ENCODE measurements at places on chromosomes 11 and 22.

- no peak for DNase-seq
These were observed 19.5 kb downstream of the TAB1 start for GRCh38 chr22:39419096-39419495.

- no peak for DNase-seq
These were observed 94.8 kb downstream of the FEZ1 start for GRCh38 chr11:125401235-125401634.

DNA sequence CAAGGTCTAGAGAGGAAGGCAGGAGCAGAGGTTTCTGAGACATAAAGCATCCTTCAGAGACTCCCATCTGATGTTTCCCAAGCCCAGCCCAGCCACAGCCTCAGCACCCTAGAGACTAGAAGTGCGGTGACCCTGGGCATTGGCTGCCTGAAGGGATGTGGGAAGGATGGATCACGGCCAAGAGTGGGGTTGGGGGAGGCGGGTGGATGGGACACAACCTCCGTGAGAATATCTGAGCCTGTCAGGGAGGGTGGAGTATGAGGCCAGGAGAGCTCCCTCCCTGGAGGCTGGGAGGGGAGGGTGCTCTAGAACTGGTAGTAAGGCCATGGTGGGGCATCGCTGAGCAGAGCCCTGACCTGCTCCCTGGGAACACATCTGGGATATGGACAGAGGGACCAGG lies 71.4 kb downstream of the CSNK2A3 start:
- DNase-seq, result no peak

DNA sequence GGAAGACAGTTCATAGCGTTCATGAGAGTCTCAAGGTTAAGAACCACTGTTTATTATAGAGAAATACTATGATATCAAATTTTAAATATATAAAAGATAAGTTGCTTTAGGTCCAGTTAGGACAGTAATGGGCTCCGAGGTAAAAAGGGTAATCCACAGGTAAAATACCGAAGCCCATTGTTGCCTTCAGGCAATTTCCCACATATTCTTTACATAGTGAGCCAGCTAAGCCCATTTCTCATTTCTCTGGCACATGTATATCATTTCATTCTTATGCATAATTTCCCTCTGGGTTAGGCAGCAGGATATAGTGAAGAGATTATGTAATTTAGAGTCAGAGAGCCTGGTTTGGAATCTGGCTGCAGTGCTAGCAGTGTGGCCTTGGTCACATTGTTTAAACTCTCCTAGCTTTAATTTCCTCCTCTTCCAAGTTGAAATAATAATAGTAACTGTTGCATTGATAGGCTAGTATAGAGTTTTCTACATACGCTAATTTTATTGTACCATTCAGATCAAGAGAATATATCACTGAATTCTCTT lies 7.6 kb upstream of the POU2AF1 start:
- no peak for DNase-seq

DNA sequence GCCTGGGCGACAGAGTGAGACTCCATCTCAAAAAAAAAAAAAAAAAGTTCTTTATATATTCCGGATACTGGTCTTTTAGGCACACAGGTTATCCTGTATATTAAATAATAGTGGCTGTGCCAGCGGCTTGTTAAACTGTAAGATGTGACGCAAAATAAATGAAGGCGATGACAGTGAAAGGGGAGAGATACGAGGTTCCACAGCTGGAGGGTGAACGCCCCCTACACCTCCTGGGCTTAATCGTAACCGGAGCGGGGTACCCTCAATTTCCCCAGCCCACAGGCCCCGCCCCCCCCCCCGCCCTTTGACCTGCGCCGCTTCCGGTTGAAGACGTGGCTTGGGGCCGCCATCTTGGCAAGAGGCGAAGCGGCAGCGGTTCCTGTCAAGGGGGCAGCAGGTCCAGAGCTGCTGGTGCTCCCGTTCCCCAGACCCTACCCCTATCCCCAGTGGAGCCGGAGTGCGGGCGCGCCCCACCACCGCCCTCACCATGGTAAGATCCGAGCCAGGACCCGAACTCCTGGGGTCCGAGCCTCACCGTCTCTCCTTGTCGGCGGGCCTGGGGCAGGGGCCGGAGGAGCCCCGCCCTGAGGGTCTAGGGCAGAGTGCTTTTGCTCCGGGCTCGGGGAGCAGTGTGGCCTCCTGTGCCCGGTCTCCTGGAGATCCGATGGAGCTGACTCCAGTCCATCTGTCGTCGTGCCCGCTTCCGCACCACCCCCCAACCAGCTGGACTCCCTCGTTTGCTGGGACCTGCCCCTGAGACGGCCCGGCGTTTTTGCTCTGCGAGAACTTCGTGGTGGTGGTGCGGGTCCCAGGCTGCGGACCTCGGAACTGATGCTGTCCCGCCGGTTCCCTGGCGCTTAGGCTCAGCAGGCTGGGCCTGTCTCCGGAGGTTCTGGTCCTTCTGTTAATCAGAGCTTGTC lies at the start of gene ARCN1:
ARCN1 (plus strand) TSS at position 349 of the 920 bp plus-strand sequence; CDS start at position 488, 139 bp downstream.
- peak; percentile 70 for DNase-seq

- DNase-seq, result no peak
These were observed 44.6 kb downstream of the LIF start for GRCh38 chr22:30201945-30202344.

DNA sequence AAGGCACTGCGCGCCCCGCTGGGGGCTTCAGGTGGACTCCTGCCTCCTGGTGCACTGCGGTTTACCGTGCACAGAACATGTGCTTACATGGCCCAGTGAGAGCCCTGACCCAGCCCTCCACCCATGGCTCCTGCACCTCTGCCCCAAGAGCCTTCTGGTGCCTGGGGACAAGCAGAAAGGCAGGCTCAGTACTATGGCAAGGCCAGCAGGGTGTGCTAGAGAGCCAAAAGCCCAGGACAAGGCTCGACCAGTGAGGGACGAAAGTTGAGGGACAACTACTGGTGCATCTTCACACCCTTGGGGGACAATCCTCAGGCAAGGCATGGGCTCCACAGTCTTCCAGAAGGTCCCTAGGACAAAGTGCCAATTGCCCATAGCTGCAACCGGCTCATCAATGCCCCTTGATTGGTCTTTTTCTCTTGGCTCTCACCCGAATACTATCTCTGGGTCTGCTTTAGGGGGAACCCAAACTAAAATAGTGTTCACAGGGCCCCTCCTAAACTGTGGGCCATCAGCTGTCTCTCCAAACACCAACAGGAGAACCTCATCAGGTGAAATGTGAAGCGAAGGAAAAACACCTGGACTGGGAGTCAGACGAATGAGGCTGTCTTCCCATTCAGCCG lies 13.5 kb downstream of the PGA5 start:
- DNase-seq, result peak; percentile 31

GRCh38 chr11:82969811-82970210 lies 68.3 kb downstream of the DDIAS start:
- no peak for DNase-seq

- DNase-seq, result no peak
These were observed 25.4 kb downstream of the TP53AIP1 start for GRCh38 chr11:128917144-128917724.

GRCh38 chr11:117528097-117528721 lies 200.6 kb downstream of the CEP164 start:
- DNase-seq, result no peak

Measured in T follicular helper cell (primary cell).